ENCODE measurements at places on chromosomes 2 and 18.

DNA sequence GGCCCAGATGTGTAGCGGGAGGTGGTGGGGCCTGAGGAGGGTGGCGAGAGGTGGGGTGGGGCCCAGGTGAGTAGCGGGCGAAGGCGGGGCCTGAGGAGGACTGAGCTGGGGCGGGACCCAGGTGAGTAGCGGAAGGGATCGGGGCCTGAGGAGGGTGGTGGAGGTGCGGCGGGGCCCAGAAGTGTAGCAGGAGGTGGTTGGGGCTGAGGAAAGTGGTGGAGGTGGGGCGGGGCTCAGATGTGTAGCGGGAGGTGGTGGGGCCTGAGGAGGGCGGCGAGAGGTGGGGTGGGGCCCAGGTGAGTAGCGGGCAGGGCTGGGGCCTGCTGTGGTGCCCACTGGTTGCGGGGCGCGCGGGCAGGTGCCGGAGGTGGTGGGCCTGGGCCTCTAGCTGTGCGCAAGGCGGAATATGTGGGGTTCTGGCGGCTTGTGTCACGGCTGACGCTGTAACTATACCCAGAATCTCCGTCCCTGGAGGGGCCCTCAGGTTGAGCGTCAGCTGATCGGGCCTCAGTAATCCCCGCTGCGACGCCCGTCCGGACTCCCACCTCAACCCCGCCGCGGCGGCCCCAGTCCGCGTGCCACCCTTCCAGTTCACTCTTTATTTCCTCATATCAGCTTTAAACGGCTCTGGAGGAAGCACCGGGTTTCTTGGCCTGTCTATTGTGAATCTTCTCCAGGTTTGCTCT, 866 bp upstream of the SF3B6 start:
- DNase-seq: no peak

DNA sequence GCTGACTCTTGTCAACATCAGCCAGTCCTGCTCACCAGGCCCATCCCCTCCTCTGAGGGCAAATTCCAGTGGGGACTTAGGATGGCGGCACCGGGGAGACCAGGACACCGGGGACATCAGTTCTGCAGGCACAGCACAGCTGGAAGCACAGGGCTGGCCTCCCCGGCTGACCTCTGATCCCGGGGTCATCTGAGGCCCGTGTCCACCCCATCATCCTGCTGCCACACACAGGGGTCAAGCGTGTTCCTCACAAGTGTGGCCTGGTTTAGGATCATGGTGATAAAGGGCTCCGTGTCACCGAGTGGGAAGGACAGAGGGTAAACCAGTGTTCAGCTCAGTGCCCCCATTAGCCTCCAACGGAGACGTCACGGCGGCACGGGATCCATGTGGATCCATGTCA, 58.1 kb upstream of the CTDP1 start:
- DNase-seq: no peak

DNA sequence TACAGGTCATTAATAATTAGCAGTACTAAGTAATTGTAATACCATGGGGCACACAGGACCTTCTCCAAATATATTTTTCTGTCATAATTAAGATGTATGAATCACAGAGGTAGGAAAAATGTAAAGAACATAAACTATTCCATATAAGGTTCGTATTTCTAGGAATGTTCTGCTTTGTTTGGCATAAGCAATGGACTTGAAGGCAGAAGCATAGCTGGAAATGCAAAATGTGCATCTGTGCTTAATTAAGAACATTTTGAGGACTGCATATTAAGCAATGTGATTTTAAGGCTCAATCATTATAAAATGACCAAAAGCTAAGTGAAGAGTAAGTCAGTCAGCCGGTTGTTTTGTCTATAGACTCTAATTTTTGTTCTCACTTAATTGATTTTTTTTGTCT, 123.2 kb downstream of the RBM43 start:
- DNase-seq: no peak

- DNase-seq: no peak
Observed at GRCh38 chr2:189128970-189129369, 50.6 kb downstream of the COL5A2 start.

- DNase-seq: no peak
Observed at GRCh38 chr18:37408676-37409265, 156.8 kb downstream of the CELF4 start.

DNA sequence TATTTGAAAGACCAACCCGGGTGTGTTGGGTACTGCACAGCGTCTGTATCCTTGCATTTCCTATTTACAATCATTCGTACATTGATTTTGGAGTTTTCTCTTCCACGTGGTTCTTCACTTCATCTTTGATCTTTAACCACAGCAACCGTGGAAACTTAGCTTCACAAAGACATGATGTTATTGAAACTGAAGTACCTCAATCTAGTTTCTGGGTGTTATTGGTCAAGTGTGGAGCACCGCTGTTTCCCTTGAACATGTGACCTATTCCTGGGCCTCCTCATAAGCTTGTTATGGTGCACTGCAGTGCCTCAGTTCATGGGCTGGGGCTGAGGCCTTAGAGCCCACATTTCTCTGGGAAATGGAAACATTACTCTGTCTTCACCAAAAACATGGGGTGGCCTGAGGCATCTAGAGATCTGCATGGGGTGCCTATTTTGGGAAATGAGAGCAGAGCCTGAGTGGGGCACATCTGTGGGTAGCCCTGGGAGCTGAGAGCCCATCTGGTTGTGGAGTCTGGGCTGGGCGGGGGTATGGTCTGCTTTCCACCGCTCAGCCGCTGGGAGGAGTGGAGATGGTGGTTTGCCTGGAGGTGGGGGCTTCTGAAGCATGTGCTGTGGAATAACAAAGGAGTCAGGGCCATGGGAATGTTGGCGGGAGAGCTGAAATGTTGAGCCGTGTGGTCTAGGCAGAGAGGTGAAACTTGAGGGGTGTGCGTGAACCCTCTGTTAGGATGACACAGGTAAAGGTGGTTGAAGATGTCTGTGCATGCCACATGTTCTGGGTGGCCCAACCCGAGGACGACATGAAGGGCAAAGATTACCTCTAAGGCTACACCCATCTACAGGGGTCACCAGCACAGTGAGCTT, 37.4 kb downstream of the ZNF236 start:
- DNase-seq: no peak

DNA sequence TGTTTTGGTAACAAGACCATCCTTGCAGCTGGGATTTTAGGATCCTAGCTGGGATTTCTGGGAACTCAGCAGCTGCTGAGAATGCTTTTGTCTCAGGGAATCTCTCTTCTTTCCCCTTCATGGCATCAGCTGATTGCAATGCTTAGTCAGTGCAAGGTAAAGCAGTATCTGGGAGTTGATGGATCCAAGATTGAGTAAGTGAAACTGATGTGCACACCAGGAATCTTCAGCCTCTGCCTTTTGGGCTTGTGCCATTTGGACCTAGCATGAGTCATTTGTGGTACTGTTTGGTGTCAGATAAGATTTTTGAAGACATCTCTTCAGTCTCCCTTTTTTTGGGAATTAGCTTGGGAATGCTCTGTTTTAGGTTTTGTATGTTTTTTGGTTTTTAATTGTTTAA, 363.3 kb upstream of the TFPI start:
- no peak for DNase-seq

DNA sequence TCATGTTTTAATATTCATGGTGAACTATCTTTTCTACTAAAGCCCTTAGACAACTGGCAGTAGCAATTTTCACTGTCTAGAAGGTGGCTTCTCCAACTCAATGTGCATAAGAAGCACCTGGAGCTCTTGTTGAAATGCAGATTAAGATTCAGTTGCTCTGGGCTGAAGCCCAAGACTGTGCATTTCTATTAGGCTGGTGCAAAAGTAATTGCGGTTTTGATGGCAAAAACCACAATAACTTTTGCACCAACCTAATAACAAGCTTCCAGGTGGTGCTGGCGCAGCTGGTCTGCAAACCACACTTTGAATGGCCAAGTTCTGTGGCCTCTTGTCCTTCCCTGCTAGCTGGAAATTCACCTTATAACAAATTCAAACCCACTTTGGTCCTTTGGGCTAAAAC, 26.7 kb upstream of the VPS54 start:
- DNase-seq: no peak

GRCh38 chr18:22408059-22408458, 9.7 kb downstream of the CTAGE1 start:
- no peak for DNase-seq

GRCh38 chr2:168076731-168077130, 170.7 kb downstream of the STK39 start:
- no peak for DNase-seq

DNA sequence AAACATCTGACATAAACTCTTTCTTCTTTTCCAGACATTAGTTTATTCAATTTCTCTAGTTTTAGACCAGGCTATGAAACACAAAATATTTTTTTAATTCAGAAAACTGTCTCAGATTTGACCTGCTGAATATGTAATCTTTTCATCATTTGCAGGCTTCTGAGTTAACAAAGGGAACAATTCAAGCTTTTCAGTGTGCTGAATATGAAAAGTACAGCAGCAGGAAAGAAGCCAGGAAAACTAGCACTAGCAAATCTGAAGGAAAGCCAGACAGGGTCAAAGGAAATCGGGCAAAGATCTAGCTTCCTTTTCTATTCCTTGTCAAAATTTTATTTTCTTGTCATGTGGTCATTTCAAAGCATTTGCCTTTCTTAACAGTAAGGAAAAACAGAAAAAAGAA, 35.3 kb downstream of the ACVR1C start:
- no peak for DNase-seq

DNA sequence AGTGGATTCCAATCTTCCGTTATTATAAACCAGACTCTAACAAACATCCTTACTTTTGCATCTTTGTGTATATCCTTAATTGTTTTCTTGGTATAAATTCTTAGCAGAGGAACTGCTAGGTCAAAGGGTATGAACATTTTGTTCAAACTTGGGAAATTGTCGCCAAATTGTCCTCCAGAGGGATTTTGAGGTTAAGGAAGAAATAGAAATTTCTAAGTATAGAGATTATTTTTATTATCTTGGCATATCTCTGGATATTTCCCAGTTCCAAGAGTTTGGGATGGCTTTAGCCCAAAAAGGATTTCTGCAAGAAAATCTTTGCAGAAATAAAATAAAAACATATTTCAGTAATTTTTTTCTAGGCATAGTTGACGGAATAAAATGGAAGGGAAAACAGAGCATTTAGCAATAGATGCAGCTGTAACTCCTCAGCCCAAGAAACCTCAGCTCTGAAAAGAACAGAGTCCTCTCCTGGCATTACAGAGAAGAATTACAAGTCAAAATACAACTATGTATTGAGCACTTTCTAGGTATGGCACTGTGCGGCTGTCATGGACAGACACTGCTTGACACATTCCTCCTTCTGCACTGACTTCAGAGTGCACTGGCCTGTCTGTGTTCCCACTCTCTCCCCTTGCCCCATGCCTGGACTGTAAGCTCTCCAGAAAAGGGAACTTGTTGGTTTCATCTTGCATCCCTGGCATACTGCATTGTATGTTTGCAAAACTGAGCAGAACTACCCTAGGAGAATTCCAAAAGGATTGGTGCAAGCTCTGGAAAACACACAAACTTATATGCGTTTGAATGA, 117.3 kb upstream of the STON1 start:
- no peak for DNase-seq

DNA sequence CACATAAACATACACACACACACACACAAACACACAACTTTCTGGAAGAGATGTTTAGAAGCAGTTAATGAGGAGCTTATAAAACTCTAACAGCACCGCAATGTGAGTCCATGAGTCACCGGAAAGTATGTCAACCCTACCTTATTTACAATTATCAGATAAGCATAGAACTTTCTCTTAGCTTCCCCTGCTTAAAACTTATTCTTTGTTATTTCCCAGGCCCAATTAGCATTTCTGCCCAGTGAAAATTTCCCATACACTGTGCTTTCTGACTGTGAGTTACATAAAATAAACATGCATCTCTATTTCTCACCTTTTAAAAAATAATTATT, 737.6 kb downstream of the LRP1B start:
- no peak for DNase-seq
